ENCODE measurements at places on chromosomes 2 and 18. TPM values are rescaled to one million over a fixed set of nuclear protein-coding genes. Genes with fewer than 3 reads are reported as not detected.

Gene BOLA3
- total RNA-seq: 46.0 TPM

Gene ATP6V1B1
- total RNA-seq: 1.7 TPM

Gene ANKRD23
- total RNA-seq: 1.2 TPM

Gene D2HGDH
- total RNA-seq: 31.8 TPM

Gene EPB41L3
- 56.6 TPM for total RNA-seq

Gene ELOA2
- not detected for total RNA-seq

Gene ACAA2
- total RNA-seq: 57.6 TPM

Gene CRACDL
- total RNA-seq: under 0.01 TPM

Gene ZNF385B
- not detected for total RNA-seq

Gene ASB18
- not detected for total RNA-seq

Gene VWC2L
- total RNA-seq: not detected

Gene EIF2AK2
- total RNA-seq: 32.1 TPM

Gene PARD6G
- total RNA-seq: 5.8 TPM

Gene ESPNL
- total RNA-seq: 9.8 TPM

Gene ASXL3
- 0.66 TPM for total RNA-seq

Gene COL4A4
- 0.50 TPM for total RNA-seq

Gene SLC9A4
- total RNA-seq: not detected

Gene GALNT3
- total RNA-seq: 0.33 TPM

Gene TXNDC2
- total RNA-seq: under 0.01 TPM

Gene GKN2
- total RNA-seq: not detected

Gene KCNJ13
- total RNA-seq: not detected

Gene PDK1
- total RNA-seq: 36.9 TPM

Gene TTN
- total RNA-seq: 0.50 TPM

Gene EMILIN1
- 366 TPM for total RNA-seq

Gene NDC80
- 1.7 TPM for total RNA-seq

Gene ANKRD44
- 8.3 TPM for total RNA-seq

Gene GPR35
- total RNA-seq: 0.99 TPM

Gene NLRC4
- total RNA-seq: not detected

Gene PRSS56
- total RNA-seq: not detected

Gene COL4A3
- total RNA-seq: 0.17 TPM

Gene LYG2
- total RNA-seq: not detected

Gene DSC2
- not detected for total RNA-seq

Gene IL1R2
- not detected for total RNA-seq

Gene CNGA3
- 0.17 TPM for total RNA-seq

Gene ANKRD30BL
- total RNA-seq: not detected

Gene MYCN
- total RNA-seq: not detected

Gene ASPRV1
- total RNA-seq: 0.33 TPM

Gene FLACC1
- total RNA-seq: 2.0 TPM

Gene MYL12B
- total RNA-seq: 307 TPM

Gene ERICH2
- total RNA-seq: not detected

Gene RGPD4
- total RNA-seq: not detected

Gene CMPK2
- 0.58 TPM for total RNA-seq

Gene VSNL1
- 0.29 TPM for total RNA-seq

Gene HOXD11
- not detected for total RNA-seq

Gene CPO
- 0.17 TPM for total RNA-seq

Gene UGT1A4
- not detected for total RNA-seq

Gene CFAP65
- total RNA-seq: not detected

Gene HOXD4
- total RNA-seq: not detected

Gene PTPRM
- total RNA-seq: 43.8 TPM

Gene CFC1
- total RNA-seq: not detected

Gene DCDC2C
- not detected for total RNA-seq

Gene DPP4
- 163 TPM for total RNA-seq

Gene CNDP1
- total RNA-seq: not detected

Gene LBH
- total RNA-seq: 336 TPM

Gene SFT2D3
- 6.6 TPM for total RNA-seq

Gene CRYGC
- not detected for total RNA-seq

Measured in smooth muscle cell of trachea (primary cell).